ENCODE measurements at places on chromosomes 5 and 9.

- H3K4me1 ChIP-seq = no peaks in the 10 kb centered on the region
- no peak for DNase-seq
- H3K4me3 ChIP-seq = no peak overlapping the region
- no peaks in the 10 kb centered on the region for H3K36me3 ChIP-seq
- no peaks in the 10 kb centered on the region for H3K27me3 ChIP-seq
Measured at GRCh38 chr9:9002826-9003583, 1203.4 kb upstream of the DMAC1 start.

GRCh38 chr5:73668486-73669111, 42.6 kb downstream of the ARHGEF28 start:
- no peak overlapping the region for H3K27ac ChIP-seq
- H3K4me1 ChIP-seq = no peaks in the 10 kb centered on the region
- DNase-seq = no peak
- H3K4me3 ChIP-seq = no peak overlapping the region
- no peaks in the 10 kb centered on the region for H3K36me3 ChIP-seq

GRCh38 chr9:107286057-107286456, 3.0 kb downstream of the RAD23B start:
- peak overlapping the region; percentile 75 for H3K27ac ChIP-seq
- peaks cover 68% of the 10 kb centered on the region for H3K4me1 ChIP-seq
- H3K27me3 ChIP-seq = no peaks in the 10 kb centered on the region
- H3K4me3 ChIP-seq = peak overlapping the region; percentile 56
- peak; percentile 28 for DNase-seq

DNA sequence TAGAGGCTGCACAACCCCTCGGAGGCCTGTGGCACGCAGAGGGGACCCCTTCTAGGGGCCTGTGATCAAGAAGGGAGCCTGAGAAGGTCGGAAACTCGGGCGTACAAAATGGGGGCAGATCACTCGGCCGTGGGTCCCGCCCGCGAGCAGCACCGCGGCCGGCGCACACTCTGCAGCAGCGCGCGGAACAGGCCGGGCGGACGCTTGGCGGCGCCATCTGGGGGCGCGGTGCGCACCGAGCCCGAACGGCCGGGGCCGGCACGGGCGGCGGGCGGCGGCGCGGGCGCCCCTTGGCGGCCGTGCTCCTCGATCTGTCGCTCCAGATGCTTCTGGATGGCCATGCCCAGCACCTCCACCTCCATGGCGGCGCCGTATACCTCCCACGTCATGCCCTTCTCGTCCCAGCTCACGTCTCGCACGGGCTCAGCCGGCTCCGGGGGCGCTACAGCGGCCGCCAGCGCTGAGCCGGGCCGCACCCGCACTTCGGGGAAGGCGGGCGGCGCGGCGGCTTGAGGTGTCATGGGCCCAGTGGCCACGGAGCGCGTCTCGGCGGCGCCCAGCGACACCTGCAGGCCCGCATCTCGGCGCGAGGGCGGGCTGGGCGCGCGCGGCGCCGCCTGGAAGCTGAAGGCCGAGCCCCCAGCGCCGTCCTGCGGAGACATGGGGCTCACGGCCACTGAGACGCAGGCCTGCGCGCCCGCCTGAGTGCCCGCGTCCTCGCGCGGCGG, 13.1 kb downstream of the GPRIN1 start:
- peaks cover 9% of the 10 kb centered on the region for H3K4me1 ChIP-seq
- peak overlapping the region; percentile 59 for H3K4me3 ChIP-seq
- no peaks in the 10 kb centered on the region for H3K36me3 ChIP-seq

- peaks cover 8% of the 10 kb centered on the region for H3K36me3 ChIP-seq
Measured at GRCh38 chr9:93652604-93653592, 76.5 kb downstream of the PHF2 start.

DNA sequence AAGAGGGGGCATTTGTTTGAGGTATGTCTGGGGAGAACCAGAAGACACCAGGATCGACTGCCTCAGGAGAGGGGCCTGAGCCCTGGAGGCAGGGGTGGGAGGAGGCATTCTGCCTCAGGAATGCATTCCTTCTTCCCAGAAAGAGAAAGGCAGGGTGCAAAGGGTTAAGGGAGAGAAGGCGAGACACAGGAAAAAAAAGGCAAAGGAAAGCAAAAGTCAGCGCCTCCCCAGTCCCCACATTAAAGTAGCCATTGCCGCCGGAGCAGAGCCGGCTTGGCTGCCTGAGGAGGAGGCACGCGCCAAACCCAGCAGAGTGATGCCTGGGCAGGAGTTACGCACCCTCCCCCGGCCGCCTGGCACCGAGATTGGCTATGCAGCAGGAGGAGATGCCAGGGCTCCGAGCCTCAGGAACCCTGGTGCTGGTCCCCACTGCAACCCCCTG, 123.8 kb upstream of the PHYKPL start:
- no peaks in the 10 kb centered on the region for H3K36me3 ChIP-seq
- DNase-seq = peak; percentile 6
- no peak overlapping the region for H3K4me3 ChIP-seq
- H3K27me3 ChIP-seq = peaks cover 1% of the 10 kb centered on the region
- peaks cover 5% of the 10 kb centered on the region for H3K4me1 ChIP-seq

GRCh38 chr5:74316064-74316603, 324.4 kb downstream of the ENC1 start:
- no peak overlapping the region for H3K4me3 ChIP-seq
- H3K36me3 ChIP-seq = no peaks in the 10 kb centered on the region
- peaks cover 9% of the 10 kb centered on the region for H3K4me1 ChIP-seq
- H3K27me3 ChIP-seq = peaks cover 18% of the 10 kb centered on the region
- H3K27ac ChIP-seq = no peak overlapping the region

DNA sequence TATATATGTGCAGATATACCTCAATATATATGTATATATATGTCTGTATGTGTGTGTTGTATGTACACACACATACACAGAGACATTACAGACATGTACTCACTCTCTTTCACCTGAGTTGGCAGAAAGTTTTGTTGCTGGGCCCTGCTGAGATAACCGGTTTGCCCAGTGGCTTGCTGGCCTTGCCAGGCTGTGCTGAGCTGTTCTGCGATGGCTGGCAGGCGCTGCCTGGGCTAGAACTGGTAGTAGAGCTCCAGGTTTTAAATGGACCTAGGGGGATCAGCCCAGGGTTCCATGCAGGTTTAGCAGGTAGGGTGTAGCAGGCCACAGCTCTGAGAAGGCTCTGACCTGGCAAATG, 394.3 kb downstream of the GADD45G start:
- peak overlapping the region; percentile 72 for H3K27ac ChIP-seq
- no peaks in the 10 kb centered on the region for H3K36me3 ChIP-seq
- no peaks in the 10 kb centered on the region for H3K27me3 ChIP-seq
- peak overlapping the region; percentile 47 for H3K4me3 ChIP-seq
- no peak for DNase-seq

GRCh38 chr9:89991204-89991790, 386.5 kb downstream of the GADD45G start:
- no peak overlapping the region for H3K4me3 ChIP-seq
- DNase-seq = no peak

GRCh38 chr5:102654559-102655349, 100.4 kb upstream of the PAM start:
- no peak overlapping the region for H3K27ac ChIP-seq
- DNase-seq = no peak
- H3K4me3 ChIP-seq = no peak overlapping the region
- H3K36me3 ChIP-seq = no peaks in the 10 kb centered on the region

- no peaks in the 10 kb centered on the region for H3K27me3 ChIP-seq
- H3K4me3 ChIP-seq = peak overlapping the region; percentile 99
- H3K4me1 ChIP-seq = peaks cover 31% of the 10 kb centered on the region
- peak; percentile 78 for DNase-seq
- peaks cover 47% of the 10 kb centered on the region for H3K36me3 ChIP-seq
Measured at GRCh38 chr5:179623906-179624741, 653 bp upstream of the HNRNPH1 start.

GRCh38 chr9:77575785-77576184, 72.3 kb downstream of the GNA14 start:
- no peak overlapping the region for H3K4me3 ChIP-seq
- no peaks in the 10 kb centered on the region for H3K36me3 ChIP-seq
- H3K4me1 ChIP-seq = no peaks in the 10 kb centered on the region
- H3K27ac ChIP-seq = no peak overlapping the region
- H3K27me3 ChIP-seq = peaks cover 5% of the 10 kb centered on the region
